ENCODE measurements at places on chromosomes 2 and 18.

- peak; percentile 49 for DNase-seq
Observed at GRCh38 chr2:238493880-238494572, 67.3 kb downstream of the ASB1 start.

DNA sequence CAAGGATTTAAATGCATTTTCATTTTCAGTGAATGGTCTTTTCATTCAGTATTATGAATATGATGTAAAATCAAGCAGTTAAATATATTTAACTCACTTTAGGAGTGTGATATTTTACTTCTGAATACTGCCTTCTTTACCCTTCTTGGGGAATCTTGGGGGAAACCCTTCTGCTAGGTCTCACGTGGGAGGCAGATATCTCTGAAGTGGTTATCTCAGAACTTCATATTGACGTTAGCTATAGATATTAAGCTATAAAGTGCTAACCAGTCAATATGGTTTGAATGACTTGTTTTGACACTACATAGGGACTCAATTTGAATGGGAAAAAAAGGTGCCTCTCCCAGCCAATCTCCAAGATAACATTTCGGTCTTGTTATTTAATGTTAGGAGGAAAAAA, 9.8 kb downstream of the REL start:
- DNase-seq, result no peak

DNA sequence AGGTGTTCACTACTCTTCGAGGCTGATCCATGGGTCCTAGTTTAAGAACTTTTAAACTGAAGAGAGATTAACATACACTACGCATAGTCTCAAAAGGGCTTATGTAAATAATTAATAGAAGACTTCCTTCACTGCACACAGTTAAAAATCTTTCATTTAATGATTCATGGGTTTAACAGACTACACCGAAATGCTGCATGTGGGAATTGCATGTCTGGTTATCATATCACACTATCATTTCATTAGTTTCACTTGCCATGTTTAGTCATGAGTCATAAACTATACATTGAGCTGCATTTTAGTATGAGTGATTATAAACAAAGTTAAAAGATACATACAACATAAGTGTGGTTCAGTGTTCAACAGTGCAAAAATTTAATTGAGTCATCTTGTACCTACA, 31.2 kb downstream of the GLS start:
- no peak for DNase-seq

- no peak for DNase-seq
Observed at GRCh38 chr2:144493027-144493809, 26.7 kb downstream of the ZEB2 start.

DNA sequence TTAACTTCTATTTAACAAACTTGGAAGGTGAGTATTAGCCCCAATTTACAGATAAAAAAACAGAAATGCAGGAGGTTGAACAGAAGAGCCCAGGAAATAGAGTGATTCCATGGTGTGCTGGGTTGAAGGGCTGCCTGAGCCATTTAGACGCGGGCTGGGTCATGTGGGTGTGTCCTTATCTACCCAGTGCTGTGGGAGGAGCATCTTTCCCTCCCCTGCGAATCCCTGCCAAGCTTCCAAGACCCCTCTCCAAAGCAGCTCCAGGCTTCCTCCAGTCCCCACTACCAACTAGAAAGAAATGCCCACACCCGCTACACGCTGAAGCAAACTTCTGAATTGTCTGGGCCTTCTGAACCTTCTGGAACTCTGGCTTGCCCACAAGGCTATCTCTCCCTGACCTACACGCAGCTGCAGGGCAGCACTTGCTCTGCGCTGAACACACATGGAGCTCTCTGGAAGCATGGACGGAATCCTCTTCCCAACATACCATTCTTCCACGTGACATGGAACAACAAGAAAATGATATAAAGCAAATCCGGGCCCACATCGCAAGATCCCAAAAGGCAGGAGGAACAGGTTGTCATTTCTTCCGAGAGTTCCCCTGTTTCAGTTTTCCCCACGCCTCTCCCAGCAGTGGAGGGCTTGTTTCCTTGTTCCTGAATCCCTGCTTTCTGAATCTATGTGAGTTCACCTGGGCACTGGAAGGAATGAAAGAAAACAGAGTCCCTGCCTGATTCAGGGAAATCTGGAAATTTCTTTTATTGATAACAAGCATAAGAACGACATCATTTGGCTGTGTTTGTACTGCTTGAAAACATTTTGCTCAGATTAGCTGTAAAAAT, 562.7 kb upstream of the ID2 start:
- DNase-seq, result no peak

DNA sequence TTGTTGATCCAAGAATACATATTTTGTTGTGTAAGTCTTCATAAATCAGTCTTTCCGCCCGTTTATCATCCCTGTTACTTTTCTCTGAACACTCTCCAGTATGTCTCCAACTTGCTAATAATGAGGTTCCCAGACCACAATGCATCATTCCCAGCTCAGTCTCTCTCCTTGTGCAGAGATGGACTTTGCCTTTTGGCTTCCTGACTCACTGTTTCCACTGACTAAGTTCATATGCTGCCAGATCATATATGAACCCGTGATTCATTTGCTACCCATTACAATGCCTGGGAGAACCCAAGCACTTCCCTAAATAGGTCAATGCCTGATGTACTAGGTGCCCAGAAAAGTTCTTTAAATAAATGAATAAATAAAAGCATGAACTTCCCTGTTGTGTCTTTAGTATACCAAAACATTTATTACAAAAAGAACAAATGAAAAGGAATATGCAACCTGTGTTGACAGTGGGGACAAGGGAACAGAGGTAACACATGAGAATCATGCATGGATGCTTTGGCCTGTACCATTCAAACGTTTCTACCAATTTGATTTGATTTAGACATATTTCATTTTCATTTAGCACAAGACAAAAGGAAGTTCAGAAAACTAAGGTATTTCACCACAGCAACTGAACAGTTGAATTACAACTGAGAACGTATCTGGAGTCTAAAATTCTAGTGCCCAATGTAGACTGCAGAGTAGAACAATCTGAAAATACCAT, 215.4 kb upstream of the HNRNPA3 start:
- peak; percentile 33 for DNase-seq

- DNase-seq, result peak; percentile 22
Observed at GRCh38 chr2:239318790-239319661, 81.8 kb downstream of the HDAC4 start.
